MCF 10A (cell line): ENCODE measurements at places on chromosomes 2 and 18.

DNA sequence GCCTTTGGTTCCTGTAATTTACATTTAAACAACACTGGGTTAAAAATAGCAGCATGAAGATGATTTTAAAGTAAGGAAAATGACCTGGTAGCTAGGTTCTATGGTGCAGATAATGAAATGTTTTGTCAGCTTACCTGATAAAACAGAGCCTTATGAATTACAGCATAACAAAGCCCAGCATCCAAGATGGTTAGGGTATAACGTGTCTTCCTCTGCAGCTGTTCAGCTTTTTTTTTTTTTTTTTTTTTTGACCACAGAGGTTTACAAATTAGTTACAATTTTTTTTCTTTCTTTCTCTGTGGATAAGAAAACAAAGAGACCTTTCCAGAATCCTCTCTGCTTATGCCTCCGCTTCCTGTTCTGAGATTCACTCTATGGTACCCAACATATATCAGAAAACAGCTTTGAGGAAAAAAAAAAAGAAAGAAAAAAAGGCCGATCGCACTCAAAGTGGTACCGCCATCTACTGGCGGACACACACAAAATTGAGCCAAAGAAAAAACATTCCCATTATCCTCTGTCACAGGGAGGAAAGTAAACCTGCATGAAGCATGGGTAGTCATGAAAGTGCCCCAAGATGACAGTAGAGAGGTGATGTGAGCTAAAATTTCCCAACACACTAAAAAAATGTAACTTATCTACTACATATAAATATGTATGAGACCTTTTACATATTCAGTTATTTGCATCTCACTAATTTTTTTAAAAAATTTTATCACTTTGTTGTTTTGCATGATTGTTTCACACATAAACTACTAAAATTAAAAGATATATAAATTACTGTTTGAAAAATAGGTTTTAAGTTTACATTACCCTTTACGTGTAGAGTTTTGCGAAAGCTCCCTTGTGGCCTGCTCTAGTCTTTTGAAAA, at the start of gene SCN3A:
Gene SCN3A, minus strand, starts transcription at position 362 of the 871 bp plus-strand sequence. CDS start 27,656 bp downstream, outside the sequence.
- DNase-seq, result peak; percentile 58
- peaks cover 72% of the 10 kb centered on the region for H3K27me3 ChIP-seq
- no peaks in the 10 kb centered on the region for H3K36me3 ChIP-seq
- no peak within 1 kb of the TSS for H3K4me3 ChIP-seq
- no peaks in the 10 kb centered on the region for H3K4me1 ChIP-seq
- no peak within 1 kb of the TSS for H3K27ac ChIP-seq

GRCh38 chr18:45713239-45713638, 10.7 kb upstream of the SLC14A1 start:
- no peak overlapping the region for H3K27ac ChIP-seq
- DNase-seq, result no peak
- H3K36me3 ChIP-seq, result no peaks in the 10 kb centered on the region
- H3K27me3 ChIP-seq, result peaks cover 13% of the 10 kb centered on the region
- no peak overlapping the region for H3K4me3 ChIP-seq

- H3K27ac ChIP-seq, result no peak overlapping the region
- no peaks in the 10 kb centered on the region for H3K27me3 ChIP-seq
- no peaks in the 10 kb centered on the region for H3K4me1 ChIP-seq
- no peak for DNase-seq
Observed at GRCh38 chr18:69948919-69949537, 1.4 kb upstream of the CD226 start.

DNA sequence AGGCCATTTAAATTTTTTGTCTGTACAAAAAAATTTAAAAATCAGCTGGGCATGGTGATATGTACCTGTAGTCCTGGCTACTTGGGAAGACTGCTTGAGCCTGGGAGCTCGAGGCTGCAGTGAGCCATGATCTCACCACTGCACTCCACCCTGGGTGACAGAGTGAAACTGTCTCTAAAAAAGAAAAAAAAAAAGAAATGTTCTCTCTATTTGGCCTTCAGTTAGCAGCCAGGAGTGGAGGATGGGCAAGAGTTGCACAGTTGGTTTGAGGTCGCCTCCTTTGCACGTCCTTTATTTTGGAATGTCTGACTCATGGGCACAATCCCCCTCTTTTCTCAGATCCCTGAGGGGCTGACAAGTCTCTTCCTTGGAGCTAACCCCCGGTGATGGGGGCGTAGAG, 26.3 kb downstream of the ITM2C start:
- H3K4me1 ChIP-seq, result no peaks in the 10 kb centered on the region
- H3K27ac ChIP-seq, result no peak overlapping the region
- H3K4me3 ChIP-seq, result no peak overlapping the region
- DNase-seq, result no peak
- no peaks in the 10 kb centered on the region for H3K36me3 ChIP-seq

DNA sequence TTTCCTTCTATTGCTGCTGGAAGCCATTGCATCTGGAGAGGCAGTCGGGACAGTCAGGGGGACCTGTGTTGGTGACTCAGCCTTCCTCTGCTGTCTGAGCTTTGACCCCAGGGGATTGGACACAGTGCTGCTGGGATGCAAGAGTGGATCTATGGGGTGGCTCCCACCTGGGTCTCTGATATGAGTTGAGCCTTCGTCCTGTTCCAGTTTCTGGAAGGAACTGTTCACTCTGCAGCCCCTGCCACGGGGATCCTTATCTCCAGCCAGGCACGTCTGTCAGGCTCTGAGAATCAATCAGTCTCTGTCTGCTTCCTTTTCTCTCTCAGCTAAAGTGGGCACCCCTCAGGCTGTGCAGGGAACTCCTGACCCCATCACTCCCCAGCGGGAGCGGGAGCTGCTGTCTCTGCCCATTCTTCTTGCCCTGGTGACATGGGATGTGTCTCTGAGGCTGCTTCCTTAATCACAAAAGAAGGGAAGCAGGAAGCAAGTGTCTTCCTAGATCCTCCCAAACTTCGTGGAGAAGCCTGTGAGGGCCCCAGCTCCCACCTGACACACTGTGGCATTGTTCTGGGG, 51.7 kb downstream of the ARHGAP28 start:
- DNase-seq, result no peak
- H3K27ac ChIP-seq, result no peak overlapping the region
- no peak overlapping the region for H3K4me3 ChIP-seq
- peaks cover 8% of the 10 kb centered on the region for H3K4me1 ChIP-seq
- H3K27me3 ChIP-seq, result no peaks in the 10 kb centered on the region
- H3K36me3 ChIP-seq, result no peaks in the 10 kb centered on the region

- H3K27ac ChIP-seq, result peak overlapping the region; percentile 73
- no peak for DNase-seq
- no peak overlapping the region for H3K4me3 ChIP-seq
- H3K27me3 ChIP-seq, result no peaks in the 10 kb centered on the region
- peaks cover 7% of the 10 kb centered on the region for H3K36me3 ChIP-seq
Observed at GRCh38 chr2:17813742-17814473, 2.4 kb upstream of the MSGN1 start.

DNA sequence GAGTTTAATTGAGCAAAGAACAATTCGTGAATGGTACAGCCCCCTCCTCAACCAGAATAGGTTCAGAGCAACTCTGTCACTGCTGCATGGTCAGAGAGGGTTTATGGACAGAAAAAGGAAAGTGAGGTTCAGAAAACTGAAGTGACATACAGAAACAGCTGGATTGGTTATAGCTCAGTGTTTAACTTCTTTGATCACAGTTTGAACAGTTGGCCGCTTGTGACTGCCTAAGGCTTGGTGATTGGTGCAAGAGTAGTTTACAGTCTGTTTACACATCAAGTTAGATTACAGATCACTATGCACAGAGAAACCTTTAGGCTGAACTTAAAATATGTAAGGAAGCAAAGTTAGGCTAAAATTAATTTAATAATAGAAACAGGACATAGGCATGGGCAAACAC, 459.2 kb downstream of the KCNJ3 start:
- no peaks in the 10 kb centered on the region for H3K36me3 ChIP-seq
- no peak overlapping the region for H3K27ac ChIP-seq
- H3K4me3 ChIP-seq, result no peak overlapping the region
- no peak for DNase-seq

- H3K36me3 ChIP-seq, result no peaks in the 10 kb centered on the region
- H3K27me3 ChIP-seq, result no peaks in the 10 kb centered on the region
- no peak overlapping the region for H3K27ac ChIP-seq
- DNase-seq, result no peak
Observed at GRCh38 chr2:391696-392095, 103.8 kb upstream of the ALKAL2 start.

- H3K27me3 ChIP-seq, result peaks cover 8% of the 10 kb centered on the region
- DNase-seq, result no peak
- H3K4me1 ChIP-seq, result no peaks in the 10 kb centered on the region
Observed at GRCh38 chr2:55705027-55705653, 11.5 kb upstream of the PNPT1 start.

GRCh38 chr2:54672590-54673456, 50.6 kb upstream of the EML6 start:
- no peak for DNase-seq
- peak overlapping the region; percentile 90 for H3K27ac ChIP-seq
- H3K4me3 ChIP-seq, result peak overlapping the region; percentile 59
- peaks cover 40% of the 10 kb centered on the region for H3K4me1 ChIP-seq

DNA sequence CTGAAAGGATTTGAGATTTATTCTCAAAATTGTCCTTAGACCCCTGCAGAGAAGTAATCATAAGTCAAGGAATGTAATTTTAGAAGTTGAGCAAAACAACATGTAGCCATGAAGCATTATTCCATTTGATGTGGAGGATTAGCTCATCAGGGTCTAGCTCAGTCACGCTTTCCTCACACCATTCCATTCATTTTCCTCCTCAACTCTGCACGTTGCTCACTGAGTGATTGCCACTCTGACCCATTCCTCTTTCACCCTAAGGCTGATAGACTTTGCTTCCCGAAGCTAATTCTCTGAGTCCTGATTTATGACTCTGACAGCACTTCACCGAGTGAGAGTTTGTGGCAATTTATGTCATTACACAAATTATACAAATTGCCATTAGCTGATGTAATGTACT, 820.6 kb upstream of the PIK3C3 start:
- no peaks in the 10 kb centered on the region for H3K27me3 ChIP-seq
- H3K36me3 ChIP-seq, result no peaks in the 10 kb centered on the region
- no peak for DNase-seq
- H3K27ac ChIP-seq, result no peak overlapping the region

DNA sequence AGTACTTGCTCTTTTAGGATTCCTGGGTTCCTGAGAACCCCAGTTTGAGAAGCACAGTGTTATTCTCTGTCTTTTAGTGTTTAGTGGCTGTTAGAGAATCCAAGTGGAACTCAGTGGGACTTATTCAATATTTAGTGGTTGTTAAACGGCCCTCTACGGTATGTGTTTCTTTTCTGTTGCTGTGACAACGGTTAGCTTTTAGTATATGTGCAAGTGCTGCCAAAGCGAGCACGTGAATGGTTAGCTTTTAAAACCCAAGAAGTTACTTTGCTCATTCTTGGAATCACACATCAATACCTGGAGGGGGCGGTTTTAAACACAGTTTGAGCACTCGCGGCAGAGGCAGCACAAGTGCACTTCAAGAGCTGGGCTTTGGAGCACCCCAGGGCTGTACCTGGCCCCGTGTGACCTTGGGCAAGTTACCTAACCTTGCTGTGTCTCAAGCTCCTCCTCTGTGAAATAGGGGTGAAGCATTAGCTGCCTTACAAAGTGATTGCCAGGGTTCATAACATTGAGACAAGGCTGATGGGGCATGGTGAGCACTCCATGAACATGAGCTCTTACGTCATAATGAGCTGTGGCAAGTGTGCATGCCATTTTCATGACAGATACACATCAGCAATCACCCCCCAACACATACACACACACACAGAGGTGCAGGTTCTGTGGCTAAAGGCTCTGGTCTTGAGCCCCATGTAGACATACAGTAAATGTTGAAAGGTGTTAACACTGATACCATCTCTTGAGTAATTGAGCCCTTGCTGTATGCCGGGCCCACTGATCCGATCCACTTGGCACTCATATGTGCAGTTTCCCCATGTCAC, 234.1 kb downstream of the ALPK2 start:
- DNase-seq, result peak; percentile 16
- H3K4me3 ChIP-seq, result no peak overlapping the region
- no peaks in the 10 kb centered on the region for H3K4me1 ChIP-seq
- H3K27me3 ChIP-seq, result no peaks in the 10 kb centered on the region
- peaks cover 90% of the 10 kb centered on the region for H3K36me3 ChIP-seq
